ENCODE measurements at places on chromosomes 13 and 19.

DNA sequence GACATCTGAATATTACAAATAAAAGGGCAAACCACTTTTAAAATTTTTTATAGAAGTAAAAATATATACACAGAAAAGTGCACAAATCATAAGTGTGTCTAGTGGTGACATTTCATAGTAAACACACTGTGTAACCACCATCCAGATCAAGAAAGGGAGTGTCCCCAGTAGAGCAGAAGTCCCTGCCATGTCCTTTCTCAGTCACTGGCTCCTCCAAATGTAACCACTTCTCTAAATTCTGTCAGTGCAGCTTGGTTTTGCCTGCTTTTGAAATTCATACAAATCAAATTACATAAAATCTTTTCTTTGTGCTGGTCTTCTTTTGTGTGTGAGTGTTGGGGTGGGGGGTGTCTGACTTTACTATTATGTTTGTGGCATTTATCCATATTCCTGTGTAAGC is 116.5 kb downstream of the RBM26 start:
- no peak for DNase-seq

DNA sequence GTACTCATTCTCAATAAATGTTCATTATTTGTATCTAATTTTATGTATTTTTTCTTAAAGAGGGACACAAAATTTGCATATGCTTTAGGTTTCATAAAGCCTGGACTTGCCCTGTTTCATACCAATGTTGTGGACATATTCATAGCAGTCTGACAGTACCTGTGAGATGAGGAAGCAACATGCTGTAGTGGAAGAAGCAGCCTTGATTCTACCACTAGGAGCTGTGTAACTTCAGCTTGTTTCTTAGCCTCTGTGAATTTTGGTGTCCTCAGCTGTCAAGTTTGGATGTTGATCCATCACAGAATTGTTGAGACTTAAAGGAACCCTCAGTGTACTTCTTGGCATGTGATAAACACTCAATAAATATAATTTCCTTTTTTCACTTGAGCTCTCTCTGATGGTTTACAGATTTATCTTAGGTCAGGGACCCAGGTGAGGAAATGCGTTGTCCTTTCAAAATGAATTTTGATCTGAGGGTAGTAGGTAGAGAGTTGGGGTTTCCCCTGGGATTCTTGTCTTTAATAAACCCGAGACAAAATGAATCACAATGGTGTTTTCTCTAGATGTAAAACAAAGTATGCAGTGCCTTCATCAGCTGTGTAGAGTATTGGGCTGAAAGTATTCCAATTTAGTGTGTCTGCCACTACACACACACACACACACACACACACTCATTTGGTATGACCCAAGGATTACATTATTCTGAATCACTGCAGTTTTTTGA is 152.1 kb downstream of the KCNRG start:
- no peak for DNase-seq

- no peak for DNase-seq
Measured at GRCh38 chr13:110310541-110311442, 3.7 kb downstream of the COL4A2 start.

DNA sequence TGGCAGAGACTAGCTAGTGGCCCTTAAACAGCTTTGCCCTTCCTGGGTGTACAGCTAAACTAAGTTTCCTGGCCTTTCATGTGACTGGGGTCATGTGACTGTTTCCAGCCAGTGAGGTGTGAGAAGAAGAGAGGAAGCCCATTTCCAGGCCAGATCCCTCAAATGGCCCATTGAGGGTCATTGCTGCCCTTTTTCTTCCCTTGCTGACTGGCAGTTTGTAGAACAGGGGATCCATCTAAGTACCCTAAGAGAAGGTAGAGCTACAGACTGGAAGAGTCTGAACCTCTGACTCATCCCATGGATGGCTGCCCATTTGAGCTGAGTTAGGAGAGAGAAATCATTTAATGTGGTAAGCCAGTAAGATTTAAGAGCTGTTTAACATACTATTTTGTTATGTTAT is 2.8 kb downstream of the SWSAP1 start:
- DNase-seq = no peak

GRCh38 chr13:80339912-80340650 is 845 bp downstream of the SPRY2 start:
- DNase-seq = peak; percentile 84

GRCh38 chr13:66926200-66926850 is 303.8 kb downstream of the PCDH9 start:
- no peak for DNase-seq

- no peak for DNase-seq
Measured at GRCh38 chr19:34759218-34759917, 13.6 kb downstream of the ZNF599 start.

GRCh38 chr19:4448147-4448985 is 9.2 kb downstream of the UBXN6 start:
- DNase-seq = no peak

DNA sequence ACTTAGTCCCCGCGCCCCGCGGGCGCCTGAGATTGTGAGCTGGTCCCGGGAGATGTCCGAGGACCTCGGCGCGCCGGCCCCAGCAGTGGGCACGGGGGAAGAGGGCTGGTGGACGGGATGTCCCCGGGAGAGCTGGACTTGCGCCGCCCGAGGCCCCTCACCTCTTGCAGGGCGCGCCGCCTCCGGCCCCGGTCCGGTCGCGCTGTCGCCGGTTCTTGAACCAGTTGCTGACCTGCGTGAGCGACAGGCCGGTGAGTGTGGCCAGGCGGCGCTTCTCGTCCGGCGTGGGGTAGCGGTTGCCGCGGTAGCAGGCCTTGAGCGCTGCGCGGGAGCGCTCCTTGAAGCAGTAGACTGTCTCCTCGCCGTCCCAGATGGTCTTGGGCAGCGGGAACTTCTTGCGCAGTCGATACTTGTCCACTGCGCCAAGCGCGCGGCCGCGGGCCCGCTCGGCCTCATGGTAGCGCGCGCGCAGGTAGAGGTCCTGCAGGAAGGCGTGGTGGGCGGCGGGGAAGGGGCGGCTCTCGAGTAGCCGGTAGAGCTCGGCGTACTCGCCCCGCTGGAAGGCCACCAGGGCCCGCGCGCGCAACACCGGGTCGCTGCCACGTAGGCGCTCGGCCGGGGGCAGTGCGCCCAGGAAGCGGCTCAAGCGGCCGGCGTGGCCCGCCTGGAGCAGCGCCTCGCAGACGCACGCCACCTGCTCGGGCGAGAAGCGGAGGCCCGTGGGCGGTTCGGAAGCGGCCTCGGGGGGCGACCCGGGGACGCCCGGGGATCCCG is 984 bp downstream of the SIX5 start:
- DNase-seq = no peak

GRCh38 chr13:26230703-26231102 is 8.6 kb upstream of the RNF6 start:
- DNase-seq = no peak

GRCh38 chr19:51644636-51645271 is 1.9 kb downstream of the SIGLEC14 start:
- DNase-seq = no peak

DNA sequence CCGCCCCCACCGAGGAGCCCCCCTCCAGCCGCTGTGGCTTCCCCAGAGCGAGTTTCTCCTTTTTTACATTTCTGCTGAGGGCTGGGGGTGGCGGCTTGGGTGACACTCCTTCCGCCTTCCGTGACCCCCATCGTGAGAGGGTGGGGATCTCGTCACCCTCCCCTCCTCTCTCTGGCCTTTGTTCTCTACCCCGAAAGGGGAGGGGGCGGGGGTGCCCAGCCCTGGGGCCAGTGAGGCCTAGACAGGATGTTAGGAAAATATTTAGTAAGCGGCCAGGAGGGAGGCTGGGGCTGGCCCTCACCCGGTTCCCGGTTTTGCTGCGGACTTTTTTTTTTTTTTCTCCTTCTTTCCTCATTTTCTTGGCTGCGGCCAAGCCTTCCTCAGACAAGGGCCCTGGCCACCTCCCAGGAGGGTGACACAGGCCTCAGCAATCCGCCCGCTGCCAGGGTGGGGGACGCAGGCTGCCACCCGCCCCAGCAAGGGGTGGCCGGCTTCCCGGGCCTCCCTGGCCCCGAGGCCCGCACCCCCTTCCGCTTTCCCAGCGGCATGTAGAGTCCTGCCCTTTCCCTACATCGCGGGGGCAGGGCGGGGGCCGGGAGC is 3.9 kb downstream of the MIDN start:
- no peak for DNase-seq

GRCh38 chr19:7699003-7699402 is 2.9 kb downstream of the FCER2 start:
- no peak for DNase-seq

DNA sequence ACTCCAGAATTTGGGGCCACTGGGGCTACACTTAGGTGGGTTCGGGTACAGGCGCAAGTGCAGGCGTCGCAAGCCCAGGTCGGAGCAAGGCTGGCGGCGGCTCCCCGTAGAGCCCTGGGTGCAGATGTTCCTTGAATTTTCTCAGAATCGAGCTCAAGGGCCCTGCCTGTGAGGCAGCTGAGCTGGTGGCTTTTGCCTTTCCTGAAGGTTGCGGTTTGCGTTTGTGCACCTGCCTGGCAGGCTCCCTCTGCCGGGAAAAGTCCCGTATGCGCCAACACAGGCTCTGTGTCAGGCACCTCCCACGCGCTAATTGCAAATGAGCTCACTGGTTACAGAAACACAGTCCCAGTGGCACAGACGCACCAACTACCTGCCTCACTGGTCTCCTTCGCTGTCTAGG is 5.9 kb downstream of the DOHH start:
- DNase-seq = no peak

DNA sequence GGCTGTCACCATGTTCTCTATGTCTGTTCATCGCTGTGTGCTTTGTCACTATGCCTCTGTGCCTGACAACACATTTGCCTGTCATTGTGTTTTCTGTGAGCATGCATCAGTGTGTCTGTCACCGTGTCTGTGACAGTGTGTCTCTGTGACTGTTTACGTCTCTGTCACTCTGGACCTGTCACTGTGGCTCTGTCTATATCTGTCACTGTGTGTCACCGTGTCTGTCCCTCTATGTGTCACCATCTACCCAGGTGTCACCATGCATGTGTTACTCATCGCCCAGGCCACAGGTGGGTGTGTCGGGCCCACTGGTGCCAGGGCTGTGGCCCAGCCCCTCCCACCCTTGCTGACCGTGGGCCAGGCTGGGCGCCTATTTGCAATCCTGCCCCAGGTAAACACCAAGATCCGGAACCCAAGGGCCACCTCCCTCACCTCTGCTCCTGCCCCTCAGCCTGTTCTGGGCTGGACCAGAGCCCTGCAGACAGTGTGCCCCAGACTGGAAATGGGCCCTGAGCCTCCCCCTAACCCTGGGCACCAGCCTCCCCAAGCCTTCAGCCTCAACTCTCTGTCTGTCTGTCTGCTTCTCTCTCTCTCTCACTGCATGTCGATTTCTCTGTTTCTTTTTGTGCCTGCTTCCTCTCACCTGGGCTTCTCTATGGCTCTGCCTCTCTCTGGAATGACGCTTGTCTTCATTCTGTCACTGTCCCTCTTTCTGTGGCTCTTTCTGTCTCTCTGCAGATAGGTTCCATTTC is 7.7 kb downstream of the IRF2BP1 start:
- DNase-seq = no peak

DNA sequence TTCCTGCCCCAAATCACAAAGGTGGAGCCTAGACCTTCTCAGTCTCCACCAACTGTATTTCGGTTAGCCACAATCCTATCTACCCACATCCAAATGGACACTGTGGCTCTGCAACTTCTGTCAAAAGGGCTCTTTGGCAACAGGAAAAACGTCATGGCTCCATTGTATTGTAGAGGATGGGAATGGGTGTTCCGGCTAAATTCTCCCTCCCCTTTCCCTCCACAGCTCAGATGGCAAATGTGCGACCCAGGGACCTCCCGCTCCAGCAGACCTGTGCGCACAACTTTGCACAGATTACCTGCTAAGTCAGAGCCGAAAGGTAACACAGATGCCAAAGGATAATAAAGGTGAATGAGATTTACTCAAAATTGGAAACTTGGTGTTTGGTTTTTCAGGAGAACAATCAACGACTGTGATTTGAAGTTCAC is 968 bp upstream of the KL start:
- no peak for DNase-seq

DNA sequence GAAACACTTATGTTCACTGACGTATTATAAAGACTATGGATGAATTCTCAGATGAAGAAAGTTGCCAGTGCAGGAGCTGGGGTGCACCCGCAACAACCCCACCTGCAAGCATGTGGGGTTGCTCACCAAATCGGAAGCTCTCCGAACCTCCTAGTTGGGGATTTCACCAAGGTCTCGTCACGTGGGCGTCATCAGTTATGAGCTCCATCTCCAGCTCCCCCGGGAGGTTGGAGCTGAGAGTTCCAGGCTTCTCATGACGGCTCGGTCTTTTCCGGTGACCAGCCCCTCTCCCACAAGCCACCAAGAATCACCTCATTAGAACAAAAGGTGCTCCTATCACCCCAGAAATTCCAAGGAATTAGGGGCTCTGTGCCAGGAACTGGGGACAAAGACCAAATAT is 46.1 kb upstream of the TUBGCP3 start:
- DNase-seq = no peak

GRCh38 chr13:112885782-112886268 is 83.2 kb upstream of the MCF2L start:
- DNase-seq = peak; percentile 67

GRCh38 chr13:48738311-48738710 is 84.6 kb downstream of the CYSLTR2 start:
- no peak for DNase-seq

- no peak for DNase-seq
Measured at GRCh38 chr19:33508431-33508830, 13.2 kb downstream of the PEPD start.

DNA sequence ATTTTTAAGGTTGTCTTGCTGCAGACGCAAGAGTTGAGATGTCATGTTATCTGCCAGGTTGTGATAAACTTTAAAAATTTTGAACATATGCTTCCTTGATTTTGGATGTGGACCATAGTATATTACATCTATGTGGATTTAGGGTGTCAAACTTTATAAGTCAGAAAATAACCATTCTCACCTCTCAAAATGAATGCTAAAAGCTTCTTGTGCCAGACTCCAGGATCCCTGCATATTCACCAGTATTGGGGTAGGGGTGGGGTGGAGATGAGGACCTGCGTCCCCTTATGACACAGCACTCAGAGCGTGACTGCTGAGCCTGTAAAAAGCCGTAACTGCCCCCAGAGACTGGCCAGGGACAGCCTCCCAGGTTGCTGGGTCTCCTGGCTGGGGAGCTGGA is 524.4 kb downstream of the LMO7 start:
- no peak for DNase-seq

GRCh38 chr19:44657211-44657921 is 13.7 kb downstream of the PVR start:
- DNase-seq = peak; percentile 17

DNA sequence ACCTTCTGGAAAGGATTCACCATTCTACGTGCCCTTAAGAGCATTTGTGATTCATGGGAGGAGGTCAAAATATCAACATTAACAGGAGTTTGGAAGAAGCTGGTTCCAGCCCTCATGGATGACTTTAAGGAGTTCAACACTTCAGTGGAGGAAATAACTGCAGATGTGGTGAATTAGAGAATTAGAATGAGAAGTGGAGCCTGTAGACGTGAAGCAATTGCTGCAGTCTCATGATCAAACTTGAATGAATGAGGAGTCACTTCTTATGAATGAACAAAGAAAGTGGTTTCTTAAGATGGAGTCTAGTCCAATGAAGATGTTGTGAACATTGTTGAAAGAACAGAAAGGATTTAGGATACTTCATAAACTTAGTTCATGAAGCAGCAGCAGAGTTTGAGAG is 129.1 kb downstream of the TNFRSF19 start:
- DNase-seq = no peak

- no peak for DNase-seq
Measured at GRCh38 chr19:21474671-21475181, 30.7 kb upstream of the ZNF429 start.

Data from NCI-H526 treated with DMSO at 0.1 percent for 48 hours (cell line).